T-helper 1 cell (primary cell): ENCODE measurements at places on chromosomes 12 and 14.

- DNase-seq: no peak
These were observed 68.5 kb downstream of the PKP2 start for GRCh38 chr12:32828120-32828519.

GRCh38 chr12:4037747-4038312 lies 164.6 kb upstream of the PARP11 start:
- DNase-seq: no peak

DNA sequence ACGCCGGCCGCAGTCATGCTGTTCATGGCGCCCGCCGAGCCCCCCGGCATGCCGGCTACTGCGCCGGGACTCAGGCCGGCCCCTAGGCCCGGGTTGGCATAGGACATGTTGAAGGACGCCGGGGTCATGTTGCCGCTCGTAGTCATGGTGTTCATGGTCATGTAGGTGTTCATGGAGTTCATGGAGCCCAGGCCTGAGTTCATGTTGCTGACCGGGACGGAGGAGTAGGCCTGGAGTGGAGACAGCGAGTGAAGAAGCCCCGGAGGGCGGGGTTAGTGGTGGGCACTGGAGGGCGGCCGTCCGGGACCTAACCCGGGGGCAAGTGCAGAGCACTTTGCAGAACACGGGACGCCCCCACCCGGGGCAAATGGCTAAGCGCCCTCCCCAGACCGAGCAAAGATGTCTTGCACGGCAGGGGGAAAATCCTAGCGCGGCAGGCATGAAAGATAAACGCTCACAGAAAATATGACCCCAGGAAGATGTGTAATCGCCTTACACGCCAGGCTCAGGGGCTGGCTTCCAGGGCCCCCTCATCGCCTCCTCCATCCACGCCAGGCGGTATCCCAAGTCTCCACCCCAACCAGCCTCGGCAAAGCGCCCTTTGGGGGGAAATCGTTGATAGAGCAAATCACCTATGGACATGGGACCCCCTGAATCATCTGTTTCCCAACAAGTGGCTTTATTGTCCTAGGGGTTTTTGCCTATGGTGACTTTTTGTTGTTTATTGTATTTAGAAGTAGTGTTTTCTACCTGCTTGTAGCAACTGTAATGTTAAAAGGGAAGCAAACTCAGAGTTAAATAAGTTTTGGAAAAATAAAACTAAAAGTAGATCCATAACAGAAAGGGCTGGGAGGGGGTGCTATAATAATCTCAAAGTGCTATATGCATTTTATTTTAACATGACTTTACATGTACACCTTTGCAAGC lies 2.3 kb downstream of the FOXA1 start:
- no peak for DNase-seq

DNA sequence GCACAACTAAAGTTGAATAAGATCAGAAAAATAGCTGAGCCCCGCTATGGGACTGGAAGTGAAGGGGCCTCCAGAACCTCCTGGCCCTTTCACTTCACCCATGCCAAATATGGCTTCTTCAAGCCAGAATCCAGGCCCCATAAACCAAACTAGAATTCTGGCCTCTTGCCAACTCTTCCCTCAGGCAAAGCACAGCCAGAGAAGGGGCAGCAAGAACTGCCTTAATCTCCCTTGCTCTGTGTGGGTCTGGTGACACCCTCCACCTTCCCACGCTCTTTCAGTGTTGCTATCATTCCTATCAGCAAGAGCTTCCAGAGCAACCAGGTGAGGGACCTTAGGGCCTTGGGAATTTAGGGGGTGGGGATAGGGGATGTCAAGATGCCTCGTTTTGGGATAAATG lies 3.1 kb upstream of the PNMA1 start:
- DNase-seq: no peak

DNA sequence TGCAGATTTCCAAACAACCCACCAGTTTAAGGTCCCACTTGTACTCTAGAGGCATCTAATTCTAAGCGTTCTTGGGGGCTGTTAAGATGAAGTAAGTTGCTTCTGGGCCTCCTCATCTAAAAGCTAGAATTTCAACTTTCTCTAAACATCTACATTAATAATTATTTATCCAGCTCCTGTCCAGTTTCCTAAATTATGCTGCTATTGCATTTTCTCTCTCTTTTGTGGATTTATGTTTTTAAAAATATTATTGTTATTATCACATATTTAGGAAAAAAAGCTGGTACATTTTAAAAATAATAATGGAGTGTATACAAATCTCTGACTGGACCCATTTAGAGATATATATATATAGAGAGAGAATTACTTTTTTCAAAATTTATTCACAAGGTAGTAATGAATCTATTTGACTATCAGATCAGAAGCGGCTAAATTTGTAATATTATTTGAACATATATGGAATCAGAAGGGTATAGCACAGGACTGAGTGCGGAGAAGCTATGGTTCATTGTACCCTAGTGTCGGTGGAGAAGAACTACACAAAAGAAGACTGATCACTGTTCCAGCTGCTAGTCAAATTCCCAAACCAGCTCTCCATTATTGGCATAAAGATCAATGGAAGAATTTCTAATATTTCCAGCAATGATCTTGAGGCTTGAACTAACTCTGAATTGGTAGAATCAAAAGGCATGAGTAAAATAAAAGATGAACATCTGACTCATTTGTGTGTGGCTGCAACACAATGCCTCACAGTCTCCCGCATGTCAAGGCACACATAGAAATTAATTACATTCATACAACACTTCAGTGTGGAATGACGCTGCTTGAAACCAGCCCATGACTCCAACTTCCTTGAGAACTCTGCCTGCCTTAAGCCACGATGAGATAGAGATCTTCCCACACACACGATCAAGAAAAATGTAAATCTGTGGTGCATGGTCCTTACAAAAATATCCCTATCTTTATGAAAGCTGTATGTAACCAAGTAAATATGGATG lies 433.4 kb upstream of the OR4E1 start:
- no peak for DNase-seq

GRCh38 chr12:48045061-48045846 lies 41.0 kb upstream of the COL2A1 start:
- DNase-seq: no peak
